ENCODE measurements at places on chromosomes 4 and X. TPM values are rescaled to one million over a fixed set of nuclear protein-coding genes. Genes with fewer than 3 reads are reported as not detected.
A peak's percentile ranks its signal among the peaks of the same experiment; 100 is the strongest.

The AFP gene
- not detected for total RNA-seq

The CFAP47 gene
- total RNA-seq: not detected

GRCh38 chrX:123738378-123738940 is 5.6 kb upstream of the THOC2 start:
- no peaks in the 10 kb centered on the region for H3K4me1 ChIP-seq
- H3K4me3 ChIP-seq: no peak overlapping the region
- H3K27me3 ChIP-seq: peaks cover 4% of the 10 kb centered on the region
- DNase-seq: no peak

GRCh38 chr4:152887981-152888380 is 48.1 kb upstream of the FHDC1 start:
- no peaks in the 10 kb centered on the region for H3K27me3 ChIP-seq
- H3K4me1 ChIP-seq: no peaks in the 10 kb centered on the region
- H3K36me3 ChIP-seq: peaks cover 17% of the 10 kb centered on the region
- DNase-seq: no peak
- H3K4me3 ChIP-seq: no peak overlapping the region

The TMPRSS11A gene
- total RNA-seq: not detected

The ZNF630 gene
- 0.99 TPM for total RNA-seq

The SHISA3 gene
- total RNA-seq: 0.50 TPM

DNA sequence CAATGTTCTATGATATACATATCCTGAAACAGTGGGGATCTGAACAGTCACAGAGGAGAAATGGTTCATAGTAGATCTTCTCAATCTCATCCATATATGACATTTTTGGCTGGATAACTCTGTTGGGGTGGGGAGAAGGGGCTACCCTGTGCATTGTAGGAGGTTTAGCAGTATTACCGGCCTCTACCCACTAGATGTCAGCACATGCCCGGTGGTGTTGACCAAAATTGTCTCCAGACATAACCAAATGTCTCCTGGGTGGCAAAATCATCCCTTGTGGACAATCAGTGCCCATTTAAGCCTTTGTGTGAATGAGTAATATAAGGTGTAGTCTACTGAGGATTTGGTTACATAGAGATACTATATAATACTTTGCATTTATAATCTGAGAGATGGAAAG is 89.9 kb downstream of the PLS3 start:
- no peak overlapping the region for H3K4me3 ChIP-seq
- DNase-seq: peak; percentile 20
- H3K36me3 ChIP-seq: no peaks in the 10 kb centered on the region
- H3K27ac ChIP-seq: no peak overlapping the region
- no peaks in the 10 kb centered on the region for H3K27me3 ChIP-seq

GRCh38 chr4:121829511-121829910 is 5.8 kb upstream of the CCNA2 start:
- H3K27ac ChIP-seq: no peak overlapping the region
- H3K36me3 ChIP-seq: peaks cover 12% of the 10 kb centered on the region
- H3K4me1 ChIP-seq: peaks cover 2% of the 10 kb centered on the region
- DNase-seq: no peak
- no peak overlapping the region for H3K4me3 ChIP-seq
- H3K27me3 ChIP-seq: no peaks in the 10 kb centered on the region

The BEX1 gene
- not detected for total RNA-seq

DNA sequence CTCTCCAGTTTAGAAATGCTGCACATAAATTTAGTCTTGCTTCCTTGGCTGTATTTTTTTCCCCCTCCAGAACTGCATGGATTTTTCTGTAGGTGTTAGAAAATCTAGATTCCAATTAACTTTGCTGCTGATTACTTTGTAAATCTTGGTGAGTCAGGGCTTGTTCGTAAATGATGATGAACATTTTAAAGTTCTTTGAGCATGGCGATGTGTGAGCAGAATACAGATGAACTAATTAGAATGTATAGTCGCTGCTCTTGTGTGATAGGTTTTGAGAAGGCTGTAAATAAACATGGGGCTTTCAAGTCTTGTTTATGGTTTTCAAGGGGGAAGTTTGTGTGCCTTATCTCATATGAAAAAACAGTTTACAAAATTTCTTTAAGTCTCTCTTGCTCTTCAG is 23.3 kb downstream of the LIMCH1 start:
- no peak for DNase-seq
- H3K36me3 ChIP-seq: no peaks in the 10 kb centered on the region
- no peaks in the 10 kb centered on the region for H3K27me3 ChIP-seq

- H3K27ac ChIP-seq: no peak overlapping the region
- H3K36me3 ChIP-seq: no peaks in the 10 kb centered on the region
- H3K4me3 ChIP-seq: no peak overlapping the region
- H3K27me3 ChIP-seq: no peaks in the 10 kb centered on the region
- no peak for DNase-seq
These were observed 39.6 kb upstream of the ZNF81 start for GRCh38 chrX:47797084-47797483.

The ATOH1 gene
- not detected for total RNA-seq

- no peaks in the 10 kb centered on the region for H3K4me1 ChIP-seq
- no peak overlapping the region for H3K4me3 ChIP-seq
- H3K27ac ChIP-seq: no peak overlapping the region
- H3K27me3 ChIP-seq: no peaks in the 10 kb centered on the region
- H3K36me3 ChIP-seq: no peaks in the 10 kb centered on the region
- DNase-seq: no peak
These were observed 98.5 kb upstream of the PNPLA4 start for GRCh38 chrX:8025705-8026104.

DNA sequence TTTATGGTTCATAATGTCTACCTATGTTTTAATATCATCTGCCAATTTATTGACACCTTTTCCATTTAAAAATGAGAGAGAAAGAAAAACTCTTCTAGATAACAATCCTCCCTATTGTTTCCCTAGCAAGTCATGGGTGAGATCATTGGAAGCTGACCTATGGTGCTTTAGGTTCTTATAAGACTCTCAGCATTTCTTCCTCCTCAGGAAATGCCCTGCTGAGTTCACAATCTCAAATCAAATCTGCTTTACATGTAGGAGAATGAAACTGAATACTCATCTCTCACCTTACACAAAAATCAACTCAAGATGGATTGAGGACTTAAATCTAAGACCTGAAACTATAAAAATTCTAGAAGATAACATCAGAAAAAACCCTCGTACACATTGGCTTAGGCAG is 267.4 kb downstream of the RAPGEF2 start:
- no peaks in the 10 kb centered on the region for H3K4me1 ChIP-seq
- H3K36me3 ChIP-seq: no peaks in the 10 kb centered on the region
- no peak overlapping the region for H3K4me3 ChIP-seq
- H3K27ac ChIP-seq: no peak overlapping the region

- peaks cover 7% of the 10 kb centered on the region for H3K4me1 ChIP-seq
- peaks cover 10% of the 10 kb centered on the region for H3K27me3 ChIP-seq
- H3K36me3 ChIP-seq: no peaks in the 10 kb centered on the region
- DNase-seq: no peak
- no peak overlapping the region for H3K27ac ChIP-seq
These were observed 407.9 kb downstream of the HNRNPD start for GRCh38 chr4:81965911-81966310.

The AGTR2 gene
- not detected for total RNA-seq

The PRDX4 gene
- total RNA-seq: 29.3 TPM

The HSD17B13 gene
- 0.16 TPM for total RNA-seq

- H3K27me3 ChIP-seq: peaks cover 2% of the 10 kb centered on the region
- no peak overlapping the region for H3K27ac ChIP-seq
- H3K4me1 ChIP-seq: no peaks in the 10 kb centered on the region
These were observed 50.2 kb upstream of the FAM9A start for GRCh38 chrX:8851231-8851886.

- no peak for DNase-seq
- peaks cover 3% of the 10 kb centered on the region for H3K27me3 ChIP-seq
- no peak overlapping the region for H3K4me3 ChIP-seq
- H3K27ac ChIP-seq: no peak overlapping the region
These were observed 99.2 kb upstream of the DDIT4L start for GRCh38 chr4:100289530-100289888.

DNA sequence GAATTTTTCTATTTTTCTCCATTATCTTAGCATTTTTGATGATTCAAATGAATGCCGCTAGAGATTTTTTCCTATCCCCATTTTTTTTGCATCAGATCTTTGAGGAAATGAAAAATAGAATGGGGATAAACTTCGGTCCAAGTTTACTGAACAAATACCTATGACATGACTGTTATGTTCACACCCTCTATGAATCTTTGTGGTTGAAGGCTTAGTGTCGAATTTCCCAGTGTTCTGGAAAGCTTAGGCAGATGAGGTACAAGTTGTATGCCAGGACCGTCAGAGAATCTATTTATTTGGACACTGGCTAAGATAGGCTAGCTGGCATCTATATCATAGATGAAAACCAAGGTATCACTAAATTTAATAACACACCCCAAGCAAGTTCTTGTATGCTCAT is 123.4 kb downstream of the SPCS3 start:
- no peak overlapping the region for H3K27ac ChIP-seq
- DNase-seq: no peak
- no peaks in the 10 kb centered on the region for H3K36me3 ChIP-seq
- H3K4me3 ChIP-seq: no peak overlapping the region
- no peaks in the 10 kb centered on the region for H3K4me1 ChIP-seq

DNA sequence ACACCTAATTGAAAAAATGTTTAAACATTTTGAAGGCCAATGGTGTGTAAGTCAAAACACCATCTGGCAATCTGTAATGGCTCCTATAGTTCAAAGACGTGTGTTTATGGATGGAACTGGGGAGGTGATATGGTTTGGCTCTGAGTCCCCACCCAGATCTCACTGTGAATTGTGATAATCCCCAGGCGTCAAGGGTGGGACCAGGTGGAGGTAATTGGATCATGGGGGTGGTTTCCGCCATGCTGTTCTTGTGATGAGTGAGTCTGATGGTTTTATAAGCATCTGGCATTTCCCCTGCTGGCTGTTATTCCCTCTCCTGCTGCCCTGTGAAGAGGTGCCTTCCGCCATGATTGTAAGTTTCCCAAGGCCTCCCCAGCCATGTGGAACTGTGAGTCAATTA is 52.2 kb downstream of the ADRA2C start:
- H3K4me3 ChIP-seq: no peak overlapping the region
- no peaks in the 10 kb centered on the region for H3K27me3 ChIP-seq
- H3K27ac ChIP-seq: no peak overlapping the region
- no peaks in the 10 kb centered on the region for H3K4me1 ChIP-seq
- DNase-seq: no peak

The C4orf54 gene
- not detected for total RNA-seq

DNA sequence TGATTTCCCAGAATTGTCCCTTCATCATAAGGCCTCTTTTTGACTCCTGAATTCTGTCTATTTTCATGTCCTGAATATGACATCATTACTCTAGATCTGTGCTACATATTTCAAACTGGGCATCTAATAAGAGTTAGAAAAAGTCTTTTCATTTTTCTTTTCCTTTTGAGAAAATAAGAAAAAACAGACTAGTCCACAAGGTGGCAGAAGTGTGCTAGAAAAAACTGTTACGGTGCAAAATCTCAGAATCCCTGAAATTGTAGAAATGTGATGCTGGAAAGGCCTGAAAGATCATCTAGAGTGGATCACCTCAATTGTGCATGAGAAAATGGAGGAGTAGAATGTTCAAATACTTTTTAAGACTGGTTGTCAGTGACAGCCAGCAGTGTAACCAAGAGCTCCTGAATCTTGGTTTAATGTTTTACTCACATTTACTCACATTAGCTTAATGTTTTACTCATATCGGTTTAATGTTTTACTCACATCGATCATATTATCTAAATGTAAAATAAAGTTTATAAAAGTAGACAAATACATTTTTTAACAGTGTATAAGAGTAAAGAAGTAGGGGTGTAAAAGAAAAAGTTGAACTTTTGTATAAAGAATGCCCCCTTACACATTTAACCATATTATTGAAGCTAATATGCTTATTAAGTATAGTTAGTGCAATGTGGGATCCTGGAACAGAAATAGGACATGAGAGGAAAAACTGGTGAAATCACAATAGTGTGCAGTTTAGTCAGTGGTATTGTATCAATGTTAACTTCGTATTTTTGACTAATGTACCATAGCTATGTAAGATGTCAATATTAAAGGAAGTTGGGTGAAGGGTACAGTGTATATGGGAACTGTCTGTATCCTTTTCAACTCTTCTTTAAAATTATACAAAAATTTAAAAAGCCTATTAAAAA is 15.2 kb downstream of the ASB11 start:
- H3K27ac ChIP-seq: no peak overlapping the region
- no peak for DNase-seq
- peaks cover 12% of the 10 kb centered on the region for H3K4me1 ChIP-seq
- H3K36me3 ChIP-seq: no peaks in the 10 kb centered on the region

The CXCL8 gene
- total RNA-seq: not detected

The BEND4 gene
- total RNA-seq: 0.81 TPM

DNA sequence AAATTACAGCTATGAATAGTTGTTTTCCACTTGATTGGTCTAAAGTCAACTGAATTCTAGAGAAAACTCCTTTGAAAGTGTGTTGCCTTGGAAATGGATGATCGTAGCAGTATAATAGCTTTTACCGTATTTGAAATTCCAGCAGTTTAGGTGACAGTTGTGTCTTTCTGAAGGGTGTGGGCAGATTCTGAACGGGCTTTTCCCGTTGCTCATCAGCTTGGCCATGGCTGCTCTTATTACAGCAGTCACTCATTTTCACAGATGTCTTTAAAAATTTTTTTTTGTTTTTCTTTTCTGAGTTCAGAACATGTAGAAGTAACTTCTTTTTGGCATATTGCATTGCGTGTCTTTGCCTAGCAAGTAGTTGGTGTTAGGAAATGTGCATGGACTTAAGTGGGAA is 69.6 kb upstream of the SLC4A4 start:
- H3K36me3 ChIP-seq: no peaks in the 10 kb centered on the region
- peaks cover 6% of the 10 kb centered on the region for H3K4me1 ChIP-seq
- peaks cover 15% of the 10 kb centered on the region for H3K27me3 ChIP-seq
- no peak overlapping the region for H3K27ac ChIP-seq

The AFF2 gene
- total RNA-seq: 0.40 TPM

DNA sequence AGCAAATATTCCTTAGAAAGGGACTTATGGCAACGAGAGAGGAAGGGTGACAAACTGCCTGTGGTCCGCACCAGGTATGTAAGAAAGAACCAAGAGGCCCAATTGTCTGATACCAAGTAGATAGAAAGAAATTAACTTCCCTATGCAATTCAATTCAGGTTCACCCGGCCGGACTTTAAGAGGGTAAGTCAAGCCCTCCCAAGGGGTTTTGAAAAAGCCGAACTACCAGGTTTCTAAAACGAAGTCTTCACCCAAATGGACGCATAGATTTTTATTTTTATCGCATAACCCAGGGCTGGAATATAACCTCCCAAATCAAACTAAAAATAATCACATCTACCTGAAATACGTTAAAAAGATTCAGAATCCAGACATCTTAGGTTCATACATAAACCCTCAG is 1.6 kb upstream of the MAB21L2 start:
- DNase-seq: no peak
- H3K36me3 ChIP-seq: peaks cover 43% of the 10 kb centered on the region
- no peak overlapping the region for H3K4me3 ChIP-seq
- H3K27ac ChIP-seq: no peak overlapping the region

- no peak for DNase-seq
- no peaks in the 10 kb centered on the region for H3K27me3 ChIP-seq
- H3K27ac ChIP-seq: no peak overlapping the region
These were observed 59.6 kb downstream of the SEC24D start for GRCh38 chr4:118776157-118776954.

The STOX2 gene
- not detected for total RNA-seq

GRCh38 chr4:16785793-16786527 is 112.5 kb downstream of the LDB2 start:
- no peaks in the 10 kb centered on the region for H3K27me3 ChIP-seq
- H3K36me3 ChIP-seq: no peaks in the 10 kb centered on the region
- DNase-seq: no peak
- no peak overlapping the region for H3K4me3 ChIP-seq
- no peaks in the 10 kb centered on the region for H3K4me1 ChIP-seq

GRCh38 chr4:68288393-68288740 is 42.9 kb upstream of the TMPRSS11B start:
- H3K4me3 ChIP-seq: no peak overlapping the region
- H3K4me1 ChIP-seq: no peaks in the 10 kb centered on the region

- H3K36me3 ChIP-seq: peaks cover 11% of the 10 kb centered on the region
- H3K4me3 ChIP-seq: no peak overlapping the region
- H3K4me1 ChIP-seq: peaks cover 72% of the 10 kb centered on the region
- peak; percentile 20 for DNase-seq
These were observed 93.4 kb upstream of the ENPP6 start for GRCh38 chr4:184310881-184311709.
